ENCODE measurements at places on chromosomes 6 and 20.

GRCh38 chr6:44850312-44850711 lies 462.8 kb downstream of the CDC5L start:
- H3K27me3 ChIP-seq: no peaks in the 10 kb centered on the region
- no peaks in the 10 kb centered on the region for H3K36me3 ChIP-seq
- DNase-seq: no peak
- no peaks in the 10 kb centered on the region for H3K4me1 ChIP-seq

DNA sequence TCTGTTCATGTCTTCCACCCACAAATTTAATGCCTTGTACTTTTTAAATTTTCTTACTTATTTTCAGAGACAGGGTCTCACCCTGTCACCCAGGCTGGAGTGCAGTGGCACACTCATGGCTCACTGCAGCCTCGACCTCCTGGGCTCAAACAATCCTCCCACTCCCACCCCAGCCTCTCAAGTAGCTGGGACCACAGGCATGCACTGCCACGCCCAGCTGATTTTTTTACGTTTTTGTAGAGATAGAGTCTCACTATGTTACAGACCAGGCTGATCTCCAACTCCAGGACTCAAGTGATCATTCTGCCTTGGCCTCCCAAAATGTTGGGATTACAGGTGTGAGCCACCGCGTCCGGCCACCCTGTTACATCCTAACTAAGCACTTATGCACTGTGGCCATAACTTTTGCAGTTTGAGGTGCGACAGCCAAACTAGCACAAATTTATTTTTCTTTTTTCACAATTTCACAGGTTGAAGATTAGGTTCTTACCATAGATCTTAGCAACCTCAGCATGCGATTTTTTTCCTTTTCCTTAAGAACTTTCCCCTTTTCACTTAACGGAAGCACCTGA lies 92.1 kb downstream of the EPB41L2 start:
- no peaks in the 10 kb centered on the region for H3K27me3 ChIP-seq
- DNase-seq: no peak
- no peaks in the 10 kb centered on the region for H3K36me3 ChIP-seq
- H3K4me1 ChIP-seq: peaks cover 13% of the 10 kb centered on the region
- H3K27ac ChIP-seq: no peak overlapping the region

GRCh38 chr6:83226517-83226916 lies 33.4 kb downstream of the RWDD2A start:
- H3K4me1 ChIP-seq: no peaks in the 10 kb centered on the region
- H3K27me3 ChIP-seq: no peaks in the 10 kb centered on the region
- H3K27ac ChIP-seq: no peak overlapping the region
- DNase-seq: no peak

DNA sequence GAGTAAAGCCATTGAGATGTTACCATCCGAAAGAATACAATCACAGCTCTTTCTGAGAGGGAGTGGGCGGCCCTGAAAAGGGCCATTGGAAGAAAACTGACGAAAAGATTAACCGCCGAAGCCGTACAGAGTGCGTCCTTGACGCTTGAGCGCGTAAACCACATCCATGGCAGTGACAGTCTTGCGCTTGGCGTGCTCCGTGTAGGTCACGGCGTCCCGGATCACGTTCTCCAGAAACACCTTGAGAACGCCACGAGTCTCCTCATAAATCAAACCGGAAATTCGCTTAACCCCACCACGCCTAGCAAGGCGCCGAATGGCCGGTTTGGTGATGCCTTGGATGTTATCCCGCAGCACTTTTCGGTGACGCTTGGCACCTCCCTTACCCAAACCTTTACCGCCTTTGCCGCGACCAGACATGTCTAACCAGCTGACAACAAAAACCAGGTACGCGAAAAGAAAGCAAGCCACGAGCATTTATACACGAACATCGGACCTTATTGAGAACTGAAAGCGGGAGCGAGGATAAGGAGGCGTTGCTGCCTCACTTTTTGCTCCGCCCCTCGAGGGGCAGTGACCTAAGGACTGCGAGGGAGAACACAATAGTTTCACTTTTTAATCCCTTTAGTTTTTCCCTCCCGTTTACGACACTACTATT lies 60.3 kb upstream of the HFE start:
- H3K27ac ChIP-seq: peak overlapping the region; percentile 95
- no peaks in the 10 kb centered on the region for H3K27me3 ChIP-seq
- peak overlapping the region; percentile 49 for H3K4me3 ChIP-seq
- peaks cover 38% of the 10 kb centered on the region for H3K4me1 ChIP-seq
- H3K36me3 ChIP-seq: no peaks in the 10 kb centered on the region

DNA sequence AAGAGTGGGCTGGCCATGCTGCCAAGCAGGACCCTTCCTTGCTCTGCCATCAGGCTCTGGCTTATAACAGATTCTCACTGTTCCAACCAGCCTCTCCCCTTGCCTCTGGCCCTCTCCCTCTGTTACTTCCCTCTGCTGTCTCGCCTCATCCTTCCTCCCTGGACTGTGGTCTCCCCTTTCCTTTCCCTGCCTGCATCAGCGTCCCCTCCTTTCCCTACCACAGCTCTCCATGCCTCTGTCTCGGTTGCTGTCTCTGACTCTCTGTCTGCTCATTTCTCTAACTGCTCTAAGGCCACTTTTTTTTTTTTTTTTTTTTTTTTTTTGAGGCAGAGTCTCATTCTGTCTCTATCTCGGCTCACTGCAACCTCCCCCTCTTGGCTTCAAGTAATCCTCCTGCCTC lies 173.4 kb downstream of the PTPRT start:
- H3K4me3 ChIP-seq: no peak overlapping the region
- H3K4me1 ChIP-seq: no peaks in the 10 kb centered on the region
- H3K27me3 ChIP-seq: peaks cover 5% of the 10 kb centered on the region
- no peak overlapping the region for H3K27ac ChIP-seq
- no peak for DNase-seq

GRCh38 chr6:138499303-138500018 lies at the start of gene NHSL1:
NHSL1 (minus strand) TSS chr6:138499494; CDS start chr6:138499290, 204 bp downstream.
- DNase-seq: peak; percentile 56
- H3K27me3 ChIP-seq: no peaks in the 10 kb centered on the region
- H3K4me3 ChIP-seq: peak within 1 kb of the TSS; percentile 28
- peaks cover 9% of the 10 kb centered on the region for H3K4me1 ChIP-seq

DNA sequence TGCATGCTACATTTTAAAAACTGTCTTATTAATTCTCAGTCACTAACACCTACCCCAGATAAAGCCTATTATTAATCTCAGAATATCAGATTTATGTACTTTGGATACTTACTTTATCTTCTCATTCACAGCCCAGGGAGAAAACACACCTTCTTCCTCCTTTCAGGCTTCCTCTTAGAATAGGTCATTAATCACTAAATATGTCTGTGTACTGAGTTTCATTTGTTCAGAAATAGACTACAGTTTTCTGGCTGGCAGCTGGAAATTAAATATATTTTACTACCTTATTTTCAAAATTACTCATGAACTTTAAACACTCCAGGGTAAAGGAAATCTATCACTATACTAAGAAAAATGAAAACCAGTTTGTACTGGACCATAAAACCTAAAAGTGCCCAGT lies 147.7 kb upstream of the DST start:
- no peak overlapping the region for H3K4me3 ChIP-seq
- no peak overlapping the region for H3K27ac ChIP-seq
- DNase-seq: no peak
- peaks cover 7% of the 10 kb centered on the region for H3K4me1 ChIP-seq

GRCh38 chr6:11449408-11449807 lies 88.1 kb upstream of the TMEM170B start:
- no peak overlapping the region for H3K27ac ChIP-seq
- no peak overlapping the region for H3K4me3 ChIP-seq
- no peaks in the 10 kb centered on the region for H3K27me3 ChIP-seq
- no peak for DNase-seq

GRCh38 chr20:39479196-39479810 lies 517.2 kb downstream of the DHX35 start:
- H3K4me3 ChIP-seq: no peak overlapping the region
- DNase-seq: no peak
- H3K27ac ChIP-seq: no peak overlapping the region

DNA sequence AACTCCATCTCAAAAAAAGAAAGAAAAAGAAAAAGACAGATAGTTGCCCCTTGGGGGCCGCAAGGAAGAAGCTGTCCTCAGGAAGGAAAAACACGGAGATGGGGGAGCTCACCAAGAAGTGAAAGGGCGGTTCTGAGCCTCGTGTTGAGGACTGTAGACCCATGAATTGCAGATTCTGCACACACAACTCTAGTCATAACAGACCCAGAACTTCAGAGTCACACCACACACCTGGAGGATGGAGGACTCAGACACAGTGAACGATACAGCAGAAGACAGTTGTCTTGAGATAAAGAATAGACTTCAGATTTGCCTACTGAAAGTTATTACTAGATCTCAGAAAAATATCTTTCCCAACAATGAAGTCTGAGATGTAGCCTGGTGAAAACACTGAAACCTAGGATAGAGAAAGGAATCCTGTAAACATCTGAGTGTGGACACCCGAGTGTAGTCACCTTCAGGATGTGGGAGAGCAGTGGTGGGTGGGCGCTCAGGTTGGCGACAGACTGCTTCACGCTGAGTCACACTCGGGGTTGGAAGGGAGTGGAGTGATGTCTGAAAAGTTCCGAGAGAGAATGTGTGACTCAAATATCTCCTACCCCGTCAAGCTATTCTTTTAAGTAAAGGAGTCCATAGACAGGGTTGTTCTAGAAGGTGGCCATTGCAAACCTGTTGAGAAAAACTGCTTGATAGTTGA lies 88.1 kb downstream of the MAP3K4 start:
- no peak overlapping the region for H3K4me3 ChIP-seq
- no peaks in the 10 kb centered on the region for H3K27me3 ChIP-seq
- DNase-seq: no peak
- H3K27ac ChIP-seq: no peak overlapping the region

- H3K4me3 ChIP-seq: no peak overlapping the region
- H3K36me3 ChIP-seq: no peaks in the 10 kb centered on the region
- H3K27ac ChIP-seq: peak overlapping the region; percentile 46
- DNase-seq: no peak
- peaks cover 25% of the 10 kb centered on the region for H3K4me1 ChIP-seq
- no peaks in the 10 kb centered on the region for H3K27me3 ChIP-seq
Measured at GRCh38 chr6:13383328-13384163, 55.2 kb upstream of the TBC1D7 start.

DNA sequence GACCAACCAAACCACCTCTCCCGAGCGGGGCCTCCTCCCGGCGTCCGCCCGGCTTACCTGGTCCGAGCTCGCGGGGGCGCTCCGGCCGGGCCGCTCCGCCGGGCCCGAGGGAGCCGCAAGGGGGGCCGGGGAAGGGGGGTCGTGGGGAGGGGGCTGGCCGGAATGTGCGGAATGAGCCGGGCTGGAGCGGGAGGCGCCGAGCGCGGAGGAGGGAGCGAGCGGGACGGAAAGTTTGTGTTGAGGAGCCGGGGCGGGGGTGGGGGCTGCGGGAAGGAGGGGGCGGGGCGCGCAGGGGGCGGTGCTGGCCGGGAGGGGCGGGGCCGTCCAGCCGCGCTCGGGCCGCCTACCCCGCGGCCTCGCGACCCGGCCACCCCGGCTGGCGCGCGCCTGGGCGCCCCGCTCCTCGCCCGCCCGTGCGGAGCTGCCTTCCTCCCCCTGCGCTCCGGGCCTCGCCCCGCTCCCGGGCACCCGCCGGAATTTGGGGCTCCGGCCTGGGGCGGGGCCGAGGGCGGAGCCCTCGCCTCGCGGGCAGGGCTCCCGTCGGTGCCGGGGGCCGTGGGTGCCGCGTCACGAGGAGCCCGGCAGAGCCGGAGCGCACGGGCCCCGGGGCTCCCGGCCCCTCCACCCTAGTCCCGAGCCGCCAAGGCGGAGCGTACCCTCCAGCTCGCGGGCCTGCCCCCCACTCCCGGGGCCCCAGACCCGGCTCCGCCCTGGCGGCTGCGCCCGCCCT lies at the start of gene TEAD3:
TSS of gene TEAD3 (minus strand) at position 239 of the 730 bp plus-strand sequence.
- peak within 1 kb of the TSS; percentile 90 for H3K4me3 ChIP-seq
- peaks cover 57% of the 10 kb centered on the region for H3K4me1 ChIP-seq
- no peaks in the 10 kb centered on the region for H3K36me3 ChIP-seq
- peak within 1 kb of the TSS; percentile 89 for H3K27ac ChIP-seq
- peak; percentile 92 for DNase-seq

GRCh38 chr6:101401792-101402621 lies 8.5 kb downstream of the GRIK2 start:
- H3K4me3 ChIP-seq: no peak overlapping the region
- H3K36me3 ChIP-seq: no peaks in the 10 kb centered on the region
- H3K27ac ChIP-seq: no peak overlapping the region

GRCh38 chr20:16428112-16428511 lies 145.1 kb downstream of the KIF16B start:
- H3K4me1 ChIP-seq: no peaks in the 10 kb centered on the region
- no peak overlapping the region for H3K27ac ChIP-seq
- H3K36me3 ChIP-seq: peaks cover 63% of the 10 kb centered on the region
- no peak for DNase-seq

GRCh38 chr20:61133611-61134010 lies 118.5 kb upstream of the CDH4 start:
- H3K4me3 ChIP-seq: no peak overlapping the region
- no peak overlapping the region for H3K27ac ChIP-seq
- H3K27me3 ChIP-seq: peaks cover 34% of the 10 kb centered on the region

DNA sequence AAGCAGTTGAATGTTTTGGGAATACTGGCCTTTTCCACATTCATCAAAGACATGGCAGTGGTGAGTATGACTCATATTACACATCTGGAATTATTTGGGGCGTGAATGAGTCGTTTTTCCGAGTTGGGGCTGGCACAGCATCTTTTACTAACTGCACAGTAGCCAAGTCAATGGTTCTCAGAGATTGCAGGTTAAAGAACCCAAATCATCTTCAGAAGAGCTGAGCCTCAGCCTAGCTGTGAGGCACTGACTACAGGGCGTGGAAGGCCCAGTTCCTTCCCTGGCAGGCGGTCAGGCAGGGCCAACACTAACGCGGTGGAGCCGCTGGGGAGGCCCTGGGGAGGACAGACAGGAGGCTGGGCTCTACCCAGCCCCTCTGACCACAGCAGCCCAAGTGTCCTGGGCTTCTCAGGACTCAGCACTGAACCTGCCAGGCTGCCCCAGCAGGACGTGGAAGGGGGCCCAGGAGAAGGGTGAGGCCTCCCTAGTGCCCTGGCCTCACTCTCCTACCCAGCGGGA lies 20.1 kb upstream of the HELZ2 start:
- H3K27me3 ChIP-seq: no peaks in the 10 kb centered on the region
- no peak for DNase-seq
- no peaks in the 10 kb centered on the region for H3K4me1 ChIP-seq
- no peak overlapping the region for H3K27ac ChIP-seq
- H3K36me3 ChIP-seq: peaks cover 40% of the 10 kb centered on the region
- H3K4me3 ChIP-seq: no peak overlapping the region

- no peak overlapping the region for H3K4me3 ChIP-seq
- no peaks in the 10 kb centered on the region for H3K36me3 ChIP-seq
- H3K27ac ChIP-seq: peak overlapping the region; percentile 27
- peak; percentile 81 for DNase-seq
- peaks cover 15% of the 10 kb centered on the region for H3K4me1 ChIP-seq
Measured at GRCh38 chr20:31842471-31843157, 2.8 kb downstream of the FOXS1 start.

DNA sequence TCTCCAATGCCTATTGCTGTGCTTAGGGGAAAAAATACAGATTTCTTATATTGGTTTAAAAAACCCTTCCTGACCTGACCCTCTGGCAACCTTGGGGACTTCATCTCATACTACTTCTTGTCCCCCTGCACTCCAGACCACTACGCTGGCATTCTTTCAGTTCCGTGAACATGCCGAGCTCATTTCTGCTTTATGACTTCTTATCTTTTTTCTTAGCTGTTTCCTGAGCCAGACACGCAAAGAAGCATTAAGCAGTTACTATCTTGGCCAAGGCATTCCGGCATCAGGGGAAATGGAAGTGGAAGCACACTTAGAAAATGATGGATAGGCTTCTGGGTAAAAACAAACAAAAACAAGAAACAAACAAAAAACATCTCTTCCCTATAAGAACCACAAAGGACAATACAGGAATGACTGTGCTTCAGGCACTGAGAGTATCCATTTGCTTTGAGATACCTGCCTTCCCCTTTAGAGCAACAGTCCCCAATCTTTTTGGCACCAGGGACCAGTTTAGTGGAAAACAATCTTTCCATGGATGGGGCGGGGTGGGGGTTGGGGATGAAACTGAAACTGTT lies 4.4 kb upstream of the CCDC28A start:
- H3K27ac ChIP-seq: no peak overlapping the region
- peak; percentile 48 for DNase-seq
- H3K27me3 ChIP-seq: no peaks in the 10 kb centered on the region
